ENCODE measurements at places on chromosomes 6 and 20.

DNA sequence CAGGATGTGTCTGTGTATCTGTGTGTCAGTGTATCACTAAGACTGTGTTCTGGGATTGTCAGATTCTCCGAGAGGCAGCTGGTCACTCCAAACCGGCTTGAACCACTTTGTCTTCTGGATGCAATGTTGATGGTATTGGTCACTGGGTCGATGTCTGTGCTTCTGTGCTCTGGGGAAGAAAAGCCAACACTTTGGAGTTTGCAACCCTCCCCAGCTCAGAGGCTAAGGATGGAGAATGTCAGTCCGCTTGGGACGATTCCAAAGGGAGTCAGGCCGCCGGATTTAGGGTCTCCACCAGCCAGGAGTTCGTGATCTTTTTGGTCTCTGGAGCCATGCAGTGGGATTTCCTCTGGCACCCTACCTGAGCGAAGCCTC lies 5.2 kb downstream of the MAFB start:
- DNase-seq, result no peak

GRCh38 chr6:11833626-11834592 lies 55.3 kb upstream of the ADTRP start:
- no peak for DNase-seq

GRCh38 chr6:90928051-90928450 lies 341.2 kb upstream of the MAP3K7 start:
- no peak for DNase-seq

DNA sequence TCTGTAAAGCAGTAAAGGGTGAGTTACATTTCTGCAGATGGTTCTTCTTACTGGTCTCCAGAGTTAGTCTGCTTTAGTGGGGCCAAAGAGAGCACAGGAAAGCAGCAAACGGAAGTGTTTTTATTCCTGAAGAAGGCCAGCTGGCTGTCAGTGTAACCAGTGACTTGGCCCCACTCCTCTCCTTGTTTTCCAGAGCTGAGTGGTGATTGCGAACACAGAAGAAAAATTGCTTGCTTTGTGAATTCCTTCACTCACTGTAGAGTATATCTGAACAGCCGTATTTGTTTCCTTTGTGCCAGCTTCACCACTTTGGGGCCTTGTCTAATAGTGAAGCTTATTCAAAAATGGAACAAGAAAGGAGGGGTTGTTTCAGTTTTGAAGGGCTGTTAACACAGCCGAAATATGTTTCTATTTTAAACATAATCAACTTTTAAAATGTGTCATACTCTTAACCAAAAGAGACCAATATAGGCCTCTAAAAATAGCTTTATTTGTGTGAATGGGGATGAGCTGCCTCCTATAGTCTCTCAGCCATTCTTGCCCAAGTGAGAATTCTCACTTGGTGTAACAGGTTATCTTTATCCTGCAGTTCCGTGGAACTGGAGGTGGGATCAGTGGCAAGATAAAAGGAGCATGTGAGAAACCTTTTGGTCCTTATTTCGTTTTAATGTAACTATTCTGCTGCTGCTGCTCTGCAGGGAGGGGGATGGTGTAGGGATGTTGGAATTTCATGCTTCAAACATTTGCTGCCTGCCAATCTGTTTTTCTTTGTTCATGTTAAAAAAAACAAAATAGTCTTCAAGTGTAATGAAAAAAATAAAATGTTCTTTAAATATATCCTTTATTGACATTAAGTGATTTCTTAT lies 37.8 kb downstream of the ZC2HC1B start:
- peak; percentile 6 for DNase-seq

DNA sequence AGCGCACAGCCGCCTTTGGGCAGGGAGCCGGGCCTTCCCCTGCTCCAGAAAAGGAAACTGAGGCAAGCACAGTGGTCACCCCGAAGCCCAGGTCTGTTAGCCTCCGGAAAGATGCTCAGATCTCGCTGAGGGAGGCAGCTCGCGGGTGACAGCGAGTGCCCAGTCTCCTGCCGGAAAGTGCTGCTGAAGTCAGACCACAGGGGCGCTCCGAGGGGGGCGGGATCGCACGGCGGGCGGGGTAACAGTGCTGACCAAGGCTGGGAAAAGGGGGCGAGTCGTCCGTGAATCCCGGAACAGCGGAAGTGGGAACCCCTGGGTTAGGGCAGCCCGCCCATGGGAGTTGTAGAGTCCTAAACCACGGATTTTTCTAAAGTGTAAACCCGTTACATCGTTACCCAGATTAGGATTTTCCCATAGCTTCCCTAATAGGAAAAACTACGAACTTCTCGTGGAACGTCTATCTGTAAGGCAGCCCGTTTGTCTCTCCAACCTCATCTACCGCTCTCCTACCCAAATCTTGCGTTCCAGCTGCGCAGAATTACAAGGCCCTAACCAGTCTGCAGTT lies 504 bp downstream of the VPS16 start:
- DNase-seq, result peak; percentile 66

- DNase-seq, result peak; percentile 41
These were observed 2.7 kb downstream of the EPB41L2 start for GRCh38 chr6:131060311-131060710.

- DNase-seq, result peak; percentile 85
These were observed 753.3 kb upstream of the MARCKS start for GRCh38 chr6:113103634-113104361.

GRCh38 chr6:3286641-3287171 lies 28.0 kb downstream of the PSMG4 start:
- DNase-seq, result no peak

GRCh38 chr6:113004470-113005270 lies 657.5 kb downstream of the RFPL4B start:
- no peak for DNase-seq

GRCh38 chr6:108608453-108609275 lies 47.9 kb downstream of the FOXO3 start:
- DNase-seq, result peak; percentile 72

GRCh38 chr6:124659427-124659826 lies 302.8 kb upstream of the RNF217 start:
- no peak for DNase-seq

DNA sequence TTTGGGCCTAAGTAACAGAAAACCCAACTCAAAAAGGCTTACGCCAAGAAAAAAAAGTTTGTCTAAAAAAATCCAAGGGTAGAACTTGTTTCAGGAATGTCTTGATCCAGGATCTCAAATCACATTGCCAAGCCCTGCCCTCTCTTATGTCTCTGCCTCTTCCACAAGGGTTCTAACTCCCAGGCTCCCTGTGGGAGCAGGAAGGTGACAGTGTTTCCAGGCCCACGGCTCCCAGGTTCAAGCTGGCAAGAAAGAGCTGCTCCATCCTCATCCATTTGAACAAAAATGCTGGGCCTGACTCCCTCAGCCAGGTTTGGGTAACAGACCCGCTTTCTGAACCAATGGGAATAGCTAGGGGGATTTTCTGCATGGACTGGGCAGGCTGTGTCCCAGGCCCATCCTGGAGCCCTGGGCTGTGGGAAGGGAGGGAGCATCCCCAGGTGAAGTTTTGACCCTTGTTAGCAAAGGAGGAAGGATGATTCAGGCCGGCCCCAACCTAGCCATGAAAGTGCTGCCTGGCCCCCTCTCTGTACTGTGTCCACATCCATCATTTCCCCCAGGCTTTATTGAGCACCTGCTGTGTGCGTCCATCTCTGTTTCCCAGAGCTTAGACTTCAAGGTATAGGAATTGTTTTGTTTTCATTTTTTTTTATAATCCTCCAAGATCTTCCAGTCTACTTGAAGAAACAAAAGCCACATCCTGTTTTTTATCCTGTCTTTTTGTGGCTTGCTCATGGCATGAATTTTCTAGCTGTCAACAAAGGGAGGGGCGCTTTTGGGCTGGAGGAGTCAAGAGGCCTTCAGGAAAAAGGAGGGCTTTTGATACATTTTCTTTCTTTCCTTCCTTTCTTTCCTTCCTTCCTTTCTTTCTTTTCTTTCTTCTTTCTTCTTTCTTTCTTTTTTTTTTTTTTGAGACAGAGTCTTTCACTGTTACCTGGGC lies 159.8 kb downstream of the TFAP2C start:
- DNase-seq, result peak; percentile 23

- no peak for DNase-seq
These were observed 227.4 kb downstream of the DLL1 start for GRCh38 chr6:170063431-170063830.

DNA sequence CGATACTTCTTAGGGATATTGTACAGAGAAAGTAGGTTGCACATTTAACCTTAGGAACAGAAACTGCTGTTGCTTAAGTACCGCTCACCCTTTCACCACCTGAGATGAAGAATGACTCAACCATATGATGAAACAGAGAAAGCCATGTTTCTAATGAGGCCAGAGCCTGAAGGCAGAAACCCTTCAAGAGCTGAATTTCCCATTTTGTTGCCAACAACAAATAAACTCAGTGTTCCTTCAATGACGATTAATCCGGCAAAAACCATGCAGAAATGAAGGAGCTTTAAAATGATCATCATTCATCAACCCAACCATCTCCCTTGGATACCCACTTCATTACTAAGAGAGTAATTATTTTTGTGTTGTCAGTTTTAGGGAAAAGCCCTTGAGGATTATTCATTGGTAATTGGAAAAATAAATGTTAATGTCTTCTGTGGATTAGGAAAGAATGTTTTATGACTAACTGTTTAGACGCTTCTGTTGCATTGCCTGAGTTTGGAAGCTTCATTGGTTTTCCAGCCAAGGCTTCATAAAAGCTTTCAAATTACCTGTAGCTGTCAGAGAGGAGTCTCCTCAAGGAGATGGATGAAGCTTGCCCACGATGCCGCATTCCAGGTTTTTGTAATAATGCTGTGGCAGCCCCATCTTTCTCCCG lies 112.1 kb upstream of the IYD start:
- DNase-seq, result peak; percentile 39

- no peak for DNase-seq
These were observed 417.2 kb downstream of the RFPL4B start for GRCh38 chr6:112764377-112764776.

DNA sequence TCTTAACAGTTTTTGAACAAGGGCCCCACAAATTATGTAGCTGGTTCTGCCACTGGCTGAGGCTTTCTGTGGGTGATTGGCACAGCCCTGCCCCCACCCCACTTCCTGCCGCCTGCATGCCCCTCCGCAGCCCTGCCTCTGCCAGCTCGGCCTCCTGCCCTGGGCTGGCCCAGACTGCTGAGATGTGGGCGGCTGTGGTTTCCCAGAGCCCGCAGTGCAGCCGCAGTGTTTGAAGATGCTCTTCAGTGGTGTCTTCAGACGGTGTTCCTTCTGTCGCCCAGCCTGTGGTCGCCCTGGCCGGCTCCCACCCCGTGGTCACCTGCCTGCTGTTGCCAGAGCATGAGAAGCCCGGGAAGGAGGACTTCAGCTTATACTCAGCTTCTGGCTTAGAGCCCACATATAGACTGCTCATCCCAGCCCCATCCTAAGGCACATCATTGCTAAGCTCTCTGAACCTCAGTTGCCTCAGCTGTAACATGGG lies 154.3 kb downstream of the VEGFA start:
- DNase-seq, result peak; percentile 45

DNA sequence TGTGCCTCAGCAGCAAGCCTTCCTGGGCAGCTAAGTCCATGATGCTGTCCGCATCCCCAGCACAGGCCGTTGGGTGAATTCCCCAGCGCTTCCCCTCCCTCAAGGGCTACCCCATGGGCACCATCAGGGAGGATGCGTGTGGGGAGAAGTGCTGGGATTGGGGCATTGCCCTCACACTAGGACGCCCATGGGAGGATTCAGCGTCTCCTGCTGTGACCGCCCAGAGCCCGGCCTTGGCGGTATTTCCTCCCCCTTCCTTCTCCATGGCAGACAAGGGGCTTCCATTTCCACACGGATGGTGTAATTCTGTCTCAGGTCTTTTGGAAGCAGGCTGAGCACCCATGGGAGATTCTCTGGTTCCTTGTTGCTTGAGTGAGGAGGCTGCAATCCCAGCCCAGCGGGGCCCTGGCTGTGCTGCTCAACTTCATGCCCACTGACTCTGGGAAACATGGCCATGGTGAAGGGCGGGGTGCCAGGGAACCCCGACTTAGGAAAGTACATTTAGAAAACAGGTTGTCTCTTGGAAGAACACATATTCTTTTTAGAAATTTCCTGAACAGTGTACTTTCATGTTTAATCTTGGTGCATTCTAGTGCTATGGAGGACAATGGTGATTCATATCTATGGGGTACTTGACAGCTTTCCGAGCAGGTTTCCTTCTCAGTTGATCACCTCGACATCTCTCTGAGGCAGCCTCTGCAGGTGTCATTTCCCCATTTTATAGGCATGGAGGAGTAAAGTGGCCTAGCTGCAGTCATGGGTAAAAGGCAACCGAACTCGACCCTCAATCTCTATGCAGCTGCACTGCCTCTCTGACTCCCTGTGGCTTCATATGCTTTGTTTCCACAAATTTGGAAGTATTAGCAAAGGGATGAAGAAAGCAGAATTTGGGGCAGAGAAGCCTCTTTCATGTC lies 178.2 kb upstream of the CST7 start:
- no peak for DNase-seq

DNA sequence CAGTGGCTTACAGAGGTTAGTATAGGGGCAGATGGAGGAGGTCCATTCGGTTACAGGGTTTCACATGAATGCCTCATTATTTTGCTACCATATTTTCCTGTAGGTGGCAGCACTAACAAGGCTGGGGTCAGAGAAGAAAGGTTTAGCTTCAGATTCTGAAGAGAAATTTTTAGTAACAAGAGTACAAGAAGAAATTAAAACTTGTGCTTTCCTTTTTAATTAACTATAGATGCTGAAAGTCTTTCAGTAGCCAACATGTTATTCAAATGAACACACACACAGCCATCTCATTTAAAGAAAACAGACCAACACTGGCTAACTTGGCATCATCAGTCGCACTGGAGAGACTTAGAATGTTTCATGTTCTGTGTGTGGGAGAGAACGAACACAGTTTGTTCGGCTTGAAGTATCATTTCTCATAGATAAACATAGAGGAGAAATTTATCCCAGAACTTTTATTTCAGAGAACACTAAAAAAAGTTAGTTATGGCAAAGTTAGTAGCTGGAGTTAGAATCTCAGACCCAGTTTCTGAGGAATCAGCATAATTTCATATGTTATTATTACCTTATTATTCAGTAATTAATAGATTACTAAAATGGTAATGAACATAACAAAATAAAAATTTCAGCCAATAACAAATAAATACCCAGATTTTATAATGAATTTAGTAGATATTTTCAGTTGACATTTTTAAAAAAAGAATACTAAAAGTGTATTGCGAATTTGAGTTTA lies 314.0 kb upstream of the RSPO3 start:
- peak; percentile 64 for DNase-seq
